ENCODE measurements at places on chromosomes 12 and 14.

DNA sequence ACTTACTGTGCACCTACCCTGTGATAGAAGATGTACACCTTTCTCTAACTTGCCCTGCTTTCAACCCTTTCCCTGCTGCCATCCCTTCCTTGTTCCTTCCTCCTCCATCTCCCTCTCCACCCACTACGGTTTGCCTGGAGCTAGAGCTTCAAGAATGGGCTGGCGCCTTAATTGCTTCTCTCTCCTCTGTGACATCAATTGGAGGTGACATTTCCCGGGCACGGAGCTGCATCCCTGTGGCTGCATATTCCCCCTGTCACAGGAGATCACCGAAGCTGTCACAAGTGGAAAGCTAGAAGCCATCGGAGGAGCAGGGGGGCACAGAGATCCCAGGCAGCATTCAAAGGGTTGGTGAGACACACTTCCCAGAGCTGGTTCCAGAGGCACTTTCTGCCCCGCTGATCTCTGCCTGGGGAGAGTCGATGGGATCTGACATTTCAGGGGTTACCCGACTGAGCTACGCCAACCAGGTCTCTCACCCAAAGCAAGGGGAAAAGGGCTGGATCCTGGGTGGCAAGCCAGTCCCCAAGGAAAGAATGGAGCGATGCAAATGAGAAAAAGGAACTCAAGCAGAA, 604.9 kb downstream of the MED13L start:
- DNase-seq, result no peak

- no peak for DNase-seq
Measured at GRCh38 chr12:64782191-64782876, 23.1 kb upstream of the GNS start.

- DNase-seq, result no peak
Measured at GRCh38 chr14:22131749-22132476, 457.1 kb downstream of the DAD1 start.

- no peak for DNase-seq
Measured at GRCh38 chr14:65580973-65581372, 168.4 kb downstream of the FUT8 start.

GRCh38 chr12:64510667-64511066, 58.7 kb downstream of the TBK1 start:
- no peak for DNase-seq

GRCh38 chr14:102606296-102606695, 13.8 kb downstream of the RCOR1 start:
- DNase-seq, result no peak

- DNase-seq, result no peak
Measured at GRCh38 chr12:106552228-106552627, 30.6 kb upstream of the RFX4 start.

GRCh38 chr12:120584343-120585149, 3.3 kb upstream of the POP5 start:
- peak; percentile 69 for DNase-seq

- DNase-seq, result no peak
Measured at GRCh38 chr12:74538491-74539258, 1.0 kb downstream of the ATXN7L3B start.

DNA sequence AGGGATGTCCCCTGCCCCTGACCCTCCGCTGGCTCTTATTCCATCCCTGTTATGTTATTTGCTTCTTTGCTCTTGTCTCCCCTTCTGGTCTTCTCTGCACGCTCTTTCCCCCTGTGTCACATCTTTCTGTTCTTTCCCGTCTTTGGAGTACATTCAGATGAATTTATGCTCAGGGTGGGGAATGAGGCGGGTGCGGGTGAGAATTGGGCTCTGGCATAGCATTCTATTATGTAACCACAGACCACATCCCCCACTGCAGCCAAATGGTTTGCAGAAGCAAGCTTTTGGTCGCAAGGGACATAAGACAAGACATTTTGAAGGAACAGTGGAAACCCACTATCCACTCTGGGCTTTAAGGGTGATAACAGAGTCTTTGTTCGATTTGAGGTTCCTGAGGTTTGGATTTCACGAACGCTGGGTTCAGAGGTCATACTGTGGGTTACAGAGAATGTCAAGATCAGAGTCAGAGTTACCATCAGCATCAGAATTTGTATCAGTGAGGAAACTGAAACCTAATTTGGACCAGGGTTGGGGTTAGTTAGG, 3.8 kb downstream of the ENDOU start:
- DNase-seq, result peak; percentile 53

GRCh38 chr12:105492591-105493545, 162.4 kb downstream of the C12orf75 start:
- no peak for DNase-seq

GRCh38 chr14:101256266-101256665, 305.0 kb upstream of the DIO3 start:
- no peak for DNase-seq

DNA sequence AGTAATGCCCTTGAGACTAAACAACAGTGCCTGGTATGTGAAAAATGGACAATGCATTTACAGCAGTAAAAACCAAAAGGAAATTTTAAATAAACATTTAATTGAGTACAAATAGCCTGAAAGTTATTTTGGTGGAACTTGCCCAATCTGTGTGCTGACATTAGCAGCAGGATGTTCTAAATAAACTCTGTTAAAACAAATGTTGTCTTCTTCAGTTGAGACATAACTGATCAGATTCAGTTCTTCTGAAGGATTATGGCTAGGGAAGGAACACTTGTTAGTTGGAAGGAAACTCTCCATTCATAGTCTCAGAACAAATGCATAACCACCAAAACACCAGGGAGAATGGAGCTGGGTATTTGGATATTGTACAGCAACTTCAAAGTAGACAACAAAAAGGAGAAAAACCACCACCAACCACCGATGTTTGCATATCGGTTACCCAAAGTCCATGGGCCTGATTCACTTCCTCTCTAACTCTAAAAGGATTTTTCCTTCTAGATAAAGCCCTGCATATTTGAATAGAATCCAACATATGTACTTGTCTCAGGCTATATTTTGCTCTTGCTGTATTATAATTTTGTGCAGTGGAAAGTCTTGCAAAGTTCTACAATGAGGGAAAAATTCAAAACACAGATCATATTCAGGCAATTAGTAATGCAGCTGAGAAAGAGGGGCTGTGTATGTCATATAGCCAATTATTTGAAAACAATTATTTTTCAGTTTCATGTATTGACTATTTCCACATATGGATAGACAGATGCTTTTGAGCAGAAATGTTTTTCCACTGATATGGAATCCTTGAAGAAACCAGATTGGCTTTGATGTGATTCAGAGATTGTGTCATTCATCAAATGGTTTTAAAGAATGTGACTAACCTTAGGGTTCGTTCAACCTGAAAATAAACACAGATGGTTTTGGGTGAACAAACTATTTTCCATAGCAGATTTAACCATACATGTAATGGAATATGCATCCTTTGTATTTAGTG, 152.2 kb upstream of the BMP4 start:
- DNase-seq, result no peak

- no peak for DNase-seq
Measured at GRCh38 chr12:5244513-5244972, 187.4 kb upstream of the NTF3 start.

- DNase-seq, result no peak
Measured at GRCh38 chr14:97349946-97350345, 552.8 kb downstream of the VRK1 start.

DNA sequence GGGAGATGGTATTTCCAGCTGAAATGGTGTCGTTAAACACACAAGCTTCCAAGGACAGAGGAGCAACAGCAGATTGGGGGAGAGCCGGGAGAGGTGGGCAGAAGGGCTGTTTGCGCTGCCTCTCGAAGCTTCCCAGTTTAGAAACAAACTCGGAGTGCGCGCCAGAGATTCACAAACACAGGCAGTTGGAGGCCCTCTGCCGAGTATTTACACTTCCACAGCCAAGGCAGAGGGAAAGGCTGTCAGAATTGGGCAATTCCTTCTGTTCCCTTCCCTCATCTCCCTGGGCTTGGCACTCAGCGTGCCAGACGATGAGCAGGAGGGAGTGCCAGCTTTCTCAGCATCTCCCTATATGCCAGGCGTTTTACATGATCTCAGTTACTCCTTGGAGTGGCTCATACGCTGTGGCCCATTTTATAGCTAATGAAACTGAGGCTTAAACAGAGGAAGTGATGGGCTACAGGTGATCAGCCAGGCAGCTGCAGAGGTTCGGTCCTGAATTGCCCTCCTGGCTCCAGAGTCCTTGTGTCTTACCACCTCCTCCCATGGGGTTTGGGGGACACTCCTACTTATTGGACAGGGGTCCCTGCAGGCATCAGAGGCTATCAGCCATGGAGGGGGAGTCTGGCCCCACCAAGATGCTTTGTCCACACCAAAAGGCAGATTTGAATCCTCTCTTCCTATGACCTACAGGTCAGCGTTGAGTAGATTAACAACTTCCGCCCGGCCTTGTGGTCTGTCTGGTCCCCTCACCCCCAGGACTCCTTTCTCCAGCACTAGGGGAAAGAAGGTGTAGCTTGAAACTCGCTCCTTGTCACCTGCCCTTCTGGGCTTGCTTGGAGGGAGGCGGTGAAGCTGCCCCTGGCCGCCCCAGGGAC, 3.1 kb downstream of the FAM222A start:
- no peak for DNase-seq

DNA sequence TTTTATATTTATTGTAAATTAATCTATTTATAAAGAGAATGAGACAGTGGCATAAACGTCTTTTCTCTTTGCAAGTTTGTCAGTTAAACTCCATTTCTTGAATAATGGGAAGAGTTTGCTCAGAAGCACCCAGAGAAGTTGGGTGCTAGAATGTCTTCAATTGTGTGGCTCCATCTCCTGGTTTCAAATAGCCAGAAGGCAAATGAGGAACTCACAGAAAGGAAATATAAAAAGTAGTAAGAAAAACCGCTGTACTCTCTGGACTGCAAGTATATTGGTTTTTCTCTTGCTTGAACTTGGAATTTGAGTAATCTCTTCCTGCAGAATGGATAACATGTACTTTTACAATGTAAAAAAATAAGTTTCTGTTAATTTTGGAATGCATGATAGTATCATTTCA, 217.5 kb downstream of the DPY19L2 start:
- DNase-seq, result no peak

DNA sequence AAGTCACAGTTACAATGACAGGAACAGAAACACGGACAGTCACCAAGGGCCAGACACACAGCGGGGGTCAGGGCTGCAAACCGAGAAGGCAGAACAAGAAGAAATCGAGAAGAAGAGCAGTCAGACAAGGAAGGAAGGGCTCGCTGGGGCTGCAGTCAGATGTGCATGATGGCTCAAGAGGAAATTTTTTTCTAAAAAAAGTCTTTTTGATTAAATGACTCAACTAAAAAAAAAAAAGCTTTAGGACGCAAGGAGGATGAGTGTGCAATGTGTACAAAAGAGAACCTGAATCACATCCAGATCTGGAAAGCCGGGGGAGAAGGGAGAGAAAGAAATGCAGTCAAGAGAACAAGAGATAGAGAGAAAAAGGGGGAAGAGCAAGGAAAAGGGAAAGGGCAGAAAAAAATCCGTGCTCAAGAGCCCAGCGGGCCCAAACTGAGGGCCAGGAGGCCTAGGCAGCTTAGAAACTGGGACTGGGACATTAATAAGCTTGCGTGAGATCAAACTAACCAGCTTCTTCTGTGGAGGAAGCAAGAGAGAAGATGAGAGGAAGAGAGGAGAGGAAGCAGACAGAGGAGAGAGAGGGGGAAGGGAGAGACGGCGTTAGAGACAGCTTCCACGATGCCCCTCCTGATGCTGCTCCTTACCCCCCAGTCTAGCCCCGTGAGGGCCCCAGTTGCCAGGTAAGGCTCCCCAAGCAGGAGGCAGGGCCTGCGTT, 6.7 kb downstream of the IFFO1 start:
- peak; percentile 68 for DNase-seq

- no peak for DNase-seq
Measured at GRCh38 chr14:95146079-95146771, 11.1 kb downstream of the DICER1 start.

- DNase-seq, result peak; percentile 35
Measured at GRCh38 chr14:22598099-22598895, at the start of gene ABHD4. TSS of gene ABHD4 (plus strand) at chr14:22598300. CDS start at chr14:22598307, 7 bp downstream.

- DNase-seq, result no peak
Measured at GRCh38 chr12:31288381-31288780, 37.6 kb downstream of the SINHCAF start.

Measured in ascending aorta (tissue), 2 donors.